IgD-negative memory B cell (primary cell): ENCODE measurements at places on chromosomes 11 and 22. TPM values are rescaled to one million over a fixed set of nuclear protein-coding genes. Genes with fewer than 3 reads are reported as not detected.

ZBTB16 gene
- polyA plus RNA-seq, result 9.7 TPM

DEPDC7 gene
- not detected for polyA plus RNA-seq

SPA17 gene
- polyA plus RNA-seq, result 1.0 TPM

INS gene
- polyA plus RNA-seq, result not detected

OLFML1 gene
- polyA plus RNA-seq, result 0.08 TPM

CHRM1 gene
- not detected for polyA plus RNA-seq

C11orf86 gene
- not detected for polyA plus RNA-seq
